ENCODE measurements at places on chromosomes 5 and 9.

GRCh38 chr5:78537821-78538220 is 110.8 kb downstream of the LHFPL2 start:
- no peak for DNase-seq

DNA sequence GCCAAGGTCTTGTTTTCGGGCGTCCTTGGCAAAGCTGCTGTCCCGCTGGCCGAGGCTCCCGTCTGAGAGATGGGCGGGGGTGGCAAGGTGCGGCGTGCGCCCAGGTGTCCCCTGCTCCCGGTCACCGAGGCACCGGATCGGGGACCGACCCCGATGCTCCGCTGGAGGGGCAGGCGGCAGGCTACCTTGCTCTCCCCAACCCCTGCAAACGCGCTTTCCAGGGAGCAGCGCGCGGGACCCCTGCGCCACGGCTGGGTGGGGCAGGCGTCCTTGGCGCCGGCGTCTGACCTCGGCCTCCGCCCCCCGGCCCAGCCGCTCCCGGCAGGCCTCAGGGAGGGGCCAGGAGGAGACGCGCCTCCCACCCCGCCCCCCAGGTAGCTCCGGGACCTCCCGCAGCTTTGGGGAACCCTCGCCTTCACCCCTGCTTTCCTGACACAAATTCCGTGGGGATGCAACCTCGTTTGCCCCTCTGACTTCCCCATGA is 551 bp downstream of the N4BP3 start:
- DNase-seq, result no peak

DNA sequence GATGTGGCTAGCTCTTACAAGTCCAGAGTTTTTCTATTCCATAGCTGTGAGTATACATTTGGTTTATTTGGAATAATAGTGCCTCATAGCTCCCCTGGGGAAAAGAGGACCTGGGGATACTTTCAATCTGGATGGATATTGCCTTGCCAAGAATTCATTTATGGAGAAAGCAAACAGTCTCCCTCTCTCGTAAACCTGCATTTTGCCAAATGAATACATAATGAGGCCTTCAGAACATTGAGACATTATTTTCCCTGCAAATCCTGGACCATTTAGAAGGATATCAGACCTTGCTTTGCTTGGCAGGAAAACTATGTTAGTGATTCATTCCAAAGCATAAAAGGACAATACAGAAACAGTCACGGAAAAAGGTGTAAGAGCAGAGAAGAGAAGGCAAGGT is 569.6 kb upstream of the BRINP1 start:
- DNase-seq, result no peak

DNA sequence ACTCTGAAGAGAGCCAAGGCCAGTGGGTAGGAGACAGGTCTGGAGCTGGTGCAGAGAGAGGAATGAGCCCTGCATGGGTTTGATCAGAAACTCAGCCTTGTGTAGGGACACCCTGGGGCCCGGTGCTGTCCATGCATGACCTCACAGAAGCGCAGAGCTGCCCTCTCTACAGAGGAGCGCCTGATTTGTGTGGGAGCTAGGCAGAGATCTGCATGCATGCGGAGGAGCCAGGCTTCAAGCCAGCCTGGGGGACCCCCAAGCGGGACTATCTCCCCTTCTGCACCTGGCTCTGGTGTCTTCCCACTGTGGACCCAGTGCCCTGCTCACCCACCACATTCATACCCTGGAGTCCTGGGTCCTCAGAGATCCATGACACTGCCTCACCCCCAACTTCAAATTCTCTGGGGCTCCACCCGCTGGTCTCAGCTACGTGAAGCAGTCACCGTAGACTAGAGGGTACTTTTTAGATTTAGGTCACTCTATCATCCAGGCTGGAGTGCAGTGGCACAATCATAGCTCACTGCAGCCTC is 2.6 kb upstream of the LCN2 start:
- DNase-seq, result no peak

GRCh38 chr9:87286506-87286905 is 211.2 kb upstream of the DAPK1 start:
- no peak for DNase-seq

GRCh38 chr5:127313847-127314473 is 23.4 kb downstream of the MEGF10 start:
- DNase-seq, result no peak

- no peak for DNase-seq
Measured at GRCh38 chr9:4366591-4367330, 66.9 kb upstream of the GLIS3 start.

DNA sequence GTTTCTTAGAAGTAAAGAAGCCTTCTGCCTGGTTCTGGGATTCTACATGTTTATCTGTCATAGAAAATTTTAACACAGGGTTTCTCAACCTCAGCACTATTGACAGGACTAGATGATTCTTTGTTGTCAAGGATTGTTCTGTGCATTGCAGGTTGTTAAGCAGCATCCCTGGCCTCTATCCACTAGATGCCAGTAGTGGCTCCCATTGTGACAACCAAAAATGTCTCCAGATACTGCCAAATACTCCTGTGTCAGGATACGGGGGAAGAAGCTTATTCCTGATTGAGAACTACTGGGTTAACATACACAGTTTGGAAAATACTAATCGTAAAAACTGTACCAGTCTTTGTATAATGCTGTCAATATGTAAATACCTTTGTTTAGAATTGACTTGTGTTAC is 167.1 kb downstream of the NIPBL start:
- no peak for DNase-seq

DNA sequence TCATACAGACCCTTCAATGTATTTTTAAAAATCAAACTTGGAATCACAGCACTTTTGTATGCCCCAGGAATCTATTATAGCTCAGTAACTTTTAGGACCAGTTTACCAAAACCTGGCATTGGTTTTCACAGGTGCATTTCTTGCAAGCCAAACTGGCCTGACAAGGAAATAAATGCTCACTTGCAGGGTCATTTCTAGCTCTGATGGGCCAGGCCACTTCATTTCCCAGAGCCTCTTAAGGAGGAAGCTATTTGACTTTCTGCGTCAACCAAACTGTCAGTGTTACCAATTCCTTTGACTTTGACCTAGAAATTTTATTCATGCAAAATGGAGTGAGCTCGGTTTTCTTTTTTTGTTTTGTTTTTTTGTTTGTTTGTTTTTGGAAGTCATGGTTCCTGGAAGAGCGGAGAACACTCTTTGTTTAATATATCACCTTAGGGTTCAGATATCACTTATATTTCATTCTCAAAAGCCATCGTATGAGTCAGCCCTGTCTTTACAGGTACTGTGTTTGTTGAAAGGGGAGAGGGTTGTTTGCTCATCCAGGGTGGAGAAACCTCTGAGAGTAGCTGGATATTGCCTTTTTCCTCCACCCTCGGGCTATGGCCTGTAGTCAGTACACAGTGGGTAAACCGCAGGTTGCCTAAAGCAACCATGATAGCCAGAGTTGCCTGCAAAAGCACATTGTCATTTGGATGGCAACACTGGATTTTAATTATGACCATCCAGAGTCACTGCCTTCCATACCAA is 58.9 kb downstream of the GNA14 start:
- no peak for DNase-seq

DNA sequence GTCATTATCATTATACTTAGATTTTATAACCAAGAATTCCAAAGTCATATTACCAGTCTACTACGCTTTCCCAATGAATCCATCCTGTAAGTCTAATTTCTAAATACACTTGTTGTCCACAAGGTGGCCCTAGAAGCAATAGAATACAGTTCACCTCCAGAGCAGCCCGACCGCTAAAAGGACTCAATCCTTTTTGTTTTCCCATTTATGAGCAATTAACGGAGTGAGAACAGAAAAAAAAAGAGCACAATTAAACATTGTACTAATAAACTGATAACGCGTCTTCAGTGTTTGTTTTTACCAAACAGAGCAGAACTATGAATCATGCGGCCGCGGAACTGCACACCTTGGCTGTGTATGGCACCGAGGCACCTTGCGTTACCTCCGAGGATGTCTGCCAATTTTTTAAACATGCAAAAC is 160.7 kb upstream of the DAPK1 start:
- DNase-seq, result peak; percentile 66

GRCh38 chr5:171459839-171460238 is 40.4 kb downstream of the FGF18 start:
- no peak for DNase-seq

DNA sequence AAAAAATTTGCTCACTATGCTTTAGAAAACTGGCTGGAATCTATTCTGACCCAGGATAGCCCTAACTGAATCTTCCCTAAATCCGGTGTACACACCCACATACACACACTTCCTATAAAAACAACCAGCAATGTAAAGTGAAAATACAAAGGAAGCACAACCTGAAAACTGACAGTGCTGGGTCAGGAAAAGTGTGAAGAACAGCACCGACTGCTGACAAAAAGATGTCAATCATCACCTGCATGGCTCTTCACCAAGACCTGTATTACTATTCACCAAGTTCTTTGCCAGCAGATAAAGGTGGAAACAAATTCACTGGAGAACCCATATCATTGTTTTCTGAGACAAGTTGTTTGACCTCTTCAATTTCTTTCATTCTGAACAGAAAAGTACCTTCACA is 293.8 kb upstream of the GRAMD2B start:
- no peak for DNase-seq

DNA sequence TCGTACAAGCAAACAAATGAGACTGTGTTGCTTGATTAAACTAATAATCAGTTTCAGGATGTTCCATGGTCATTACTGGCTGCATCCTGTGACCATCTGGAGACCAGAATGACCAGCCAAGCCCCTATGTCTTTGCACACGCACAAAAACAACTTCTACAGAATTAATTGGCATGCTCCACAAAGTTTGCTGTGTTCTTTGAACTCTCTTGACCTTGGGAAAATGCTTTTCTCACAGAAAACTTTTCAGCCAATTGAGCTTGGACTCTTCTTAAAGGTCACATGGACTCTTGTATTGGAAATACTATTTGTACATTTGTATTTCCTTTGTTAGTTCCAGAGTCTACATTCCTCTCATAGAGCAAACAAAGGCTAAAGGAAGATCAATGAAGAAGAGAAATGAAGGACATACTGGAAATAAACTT is 147.8 kb downstream of the ARRDC3 start:
- DNase-seq, result no peak

GRCh38 chr9:112159781-112160180 is 15.3 kb downstream of the SUSD1 start:
- no peak for DNase-seq

DNA sequence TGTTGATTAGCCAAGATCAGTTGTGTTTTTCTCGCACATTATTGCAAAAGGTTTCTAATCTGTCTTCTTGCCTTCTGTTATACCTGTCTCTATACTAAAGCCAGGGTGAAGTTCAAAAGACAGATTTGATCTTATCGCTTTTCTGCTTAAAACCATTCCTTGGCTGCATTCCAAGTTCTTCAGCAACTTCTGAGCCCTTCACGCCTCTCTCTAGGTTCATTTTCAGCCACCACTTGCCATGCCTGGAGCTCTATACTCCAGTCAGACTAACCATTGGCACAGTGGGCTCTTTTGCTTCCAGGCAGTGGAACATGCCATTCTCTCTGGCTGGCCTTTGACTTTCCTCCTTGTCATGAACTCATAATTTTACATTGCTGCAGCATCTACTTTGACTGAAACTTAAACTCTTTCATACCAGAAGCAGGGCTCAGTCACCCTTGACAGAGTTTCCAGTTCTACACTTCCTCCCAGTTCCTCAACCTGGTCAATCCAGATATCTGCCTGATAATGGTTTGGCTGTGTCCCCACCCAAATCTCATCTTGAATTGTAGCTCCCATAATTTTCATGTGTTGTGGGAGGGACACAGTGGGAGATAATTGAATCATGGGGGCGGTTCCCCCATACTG is 114.4 kb downstream of the SLC12A2 start:
- no peak for DNase-seq

- no peak for DNase-seq
Measured at GRCh38 chr5:92206681-92207080, 823.6 kb upstream of the ARRDC3 start.

DNA sequence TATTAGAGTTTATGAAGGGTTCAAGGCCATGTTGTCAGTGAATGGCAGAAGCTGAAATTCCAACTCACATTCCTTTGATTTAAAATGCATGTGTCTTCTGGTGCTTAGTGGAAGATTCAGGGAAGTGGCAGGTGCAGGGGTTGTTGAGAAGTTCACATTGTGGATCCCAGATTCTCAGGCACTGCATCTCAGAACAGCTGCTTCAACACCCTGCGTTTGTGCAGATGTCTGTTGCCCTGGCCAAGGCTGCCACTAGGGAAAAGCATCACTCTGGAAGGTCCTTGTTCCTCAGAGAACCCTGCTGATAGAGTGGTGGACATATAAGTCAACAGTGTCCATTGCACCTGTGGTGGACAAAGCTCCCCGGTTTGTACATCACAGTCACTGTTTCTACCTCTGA is 162.7 kb downstream of the PAPPA start:
- DNase-seq, result no peak

DNA sequence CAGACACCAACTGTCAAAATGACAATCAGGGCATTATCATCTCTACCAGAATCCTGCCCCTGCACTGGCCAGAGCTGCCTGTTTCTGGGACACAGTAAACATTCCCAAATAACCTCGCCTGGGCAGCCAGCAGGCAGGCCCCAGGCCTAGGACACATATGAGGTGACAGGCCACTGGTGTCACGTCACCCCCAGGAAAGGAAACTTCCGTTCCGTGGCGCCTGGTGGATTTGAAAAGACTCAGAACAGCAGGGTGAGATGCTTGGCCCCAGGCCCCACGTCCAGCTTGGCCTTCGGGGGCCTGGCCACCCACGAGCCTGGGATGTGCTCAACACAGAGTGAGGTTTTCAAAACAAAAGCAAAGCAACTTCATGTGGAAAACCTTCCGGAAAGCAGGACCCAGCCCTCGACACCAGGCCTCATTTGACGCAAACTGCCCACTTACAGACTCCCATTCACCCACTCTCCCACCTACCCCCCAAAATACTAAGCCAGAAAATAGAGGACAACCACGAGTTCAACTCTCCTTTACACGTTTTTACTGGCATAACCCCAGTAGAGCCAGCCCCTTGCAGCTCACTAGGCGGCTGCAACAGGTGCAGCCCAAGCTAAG is 1.2 kb downstream of the SEMA4D start:
- no peak for DNase-seq

DNA sequence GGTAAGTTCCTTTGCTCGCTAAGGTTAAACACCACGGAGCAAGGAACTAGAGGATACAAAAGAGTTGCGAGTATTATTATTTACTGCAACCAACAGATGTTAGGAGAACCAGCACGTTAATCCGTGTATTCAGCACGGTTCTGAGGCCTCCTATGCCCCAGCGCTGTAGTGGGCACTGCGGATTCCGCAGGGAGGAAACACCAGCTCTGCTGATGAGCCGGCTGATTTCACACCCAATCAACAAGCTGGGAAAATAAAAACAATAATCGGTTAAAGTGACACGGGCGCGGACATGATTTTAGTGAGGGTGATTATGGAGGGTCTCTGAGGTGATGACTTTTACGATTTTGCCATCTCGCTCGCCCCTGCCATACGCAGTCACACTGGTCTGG is 702 bp upstream of the PRELID2 start:
- DNase-seq, result no peak

- DNase-seq, result peak; percentile 45
Measured at GRCh38 chr5:142674531-142675469, 11.1 kb downstream of the FGF1 start.

GRCh38 chr5:9411142-9411541 is 134.7 kb downstream of the SEMA5A start:
- DNase-seq, result no peak

Measured in AG09319 (cell line).